Progenitor cell of endocrine pancreas (in vitro differentiated cells): ENCODE measurements at places on chromosomes 4 and X. TPM values are rescaled to one million over a fixed set of nuclear protein-coding genes. Genes with fewer than 3 reads are reported as not detected.

DNA sequence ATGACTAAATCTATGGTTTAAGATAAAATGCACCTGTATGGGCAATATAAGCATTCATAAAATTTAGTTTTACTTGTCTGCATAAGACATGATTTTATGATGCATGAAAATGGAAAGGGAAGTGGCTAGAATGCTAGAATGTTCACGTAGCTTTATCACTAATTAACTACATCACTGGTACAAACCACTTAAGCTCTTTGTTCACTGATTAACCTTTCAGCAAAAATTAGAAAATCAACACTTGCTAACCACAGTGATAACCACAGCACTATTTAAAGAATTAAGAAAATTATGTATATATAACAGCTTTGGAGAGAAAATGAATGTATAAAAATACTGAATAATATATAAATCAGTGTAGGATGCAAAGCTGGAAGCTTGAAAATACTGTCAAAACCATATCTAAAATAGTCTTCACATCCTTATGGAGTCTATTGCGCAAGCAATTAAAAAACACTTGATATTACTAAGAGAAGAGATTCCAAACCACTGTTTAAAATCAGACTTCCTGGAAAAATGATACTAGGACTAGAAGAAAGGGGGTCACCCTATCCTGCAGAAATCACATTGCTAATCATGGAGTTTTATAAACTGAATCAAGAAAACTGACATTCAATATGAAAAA, 51.9 kb downstream of the EFHC2 start:
- DNase-seq = no peak

DNA sequence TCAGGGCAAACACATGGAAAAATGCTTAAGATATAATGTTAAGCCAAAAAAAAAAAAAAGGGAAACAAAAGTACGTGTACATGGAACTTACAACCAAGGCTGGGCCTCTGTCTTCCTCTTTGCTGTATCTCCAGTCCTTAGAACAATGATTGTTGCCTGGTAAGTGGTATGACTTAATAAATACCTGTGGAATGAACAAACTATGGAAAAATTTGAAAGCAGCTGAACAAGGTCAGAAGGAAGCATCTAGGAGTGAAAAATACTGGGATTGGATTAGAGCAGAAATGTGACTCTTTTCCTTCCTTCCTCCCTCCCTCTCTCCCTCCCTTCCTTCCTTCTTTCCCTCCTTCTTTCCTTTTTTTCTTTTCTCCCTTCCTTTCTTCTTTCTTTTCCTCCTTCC, 54.2 kb upstream of the SMIM10 start:
- DNase-seq = no peak

DNA sequence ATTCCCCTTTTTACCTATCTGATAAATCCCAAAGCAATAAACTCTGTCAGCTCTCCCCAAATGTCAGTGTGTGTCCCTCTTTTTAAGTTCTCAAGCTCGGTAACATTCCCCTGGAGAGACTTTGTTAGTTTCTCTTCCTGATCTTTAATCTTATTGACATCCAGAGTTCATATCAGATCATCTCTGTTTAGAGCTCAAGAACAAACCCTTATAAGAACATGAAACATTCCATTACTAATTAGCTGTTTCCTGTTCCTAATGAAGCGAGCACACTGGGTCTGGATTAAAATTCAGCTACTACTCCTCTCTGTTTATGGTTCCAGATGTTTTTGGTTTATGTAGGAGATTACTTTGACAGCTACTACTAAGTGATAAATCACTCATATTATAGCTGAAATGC, 681.5 kb downstream of the DACH2 start:
- no peak for DNase-seq

GRCh38 chrX:68732906-68733493, 85.5 kb downstream of the STARD8 start:
- peak; percentile 34 for DNase-seq

- DNase-seq = no peak
Measured at GRCh38 chr4:89715631-89716030, 121.3 kb downstream of the SNCA start.

- no peak for DNase-seq
Measured at GRCh38 chrX:13257223-13258051, 62.4 kb downstream of the ATXN3L start.

DNA sequence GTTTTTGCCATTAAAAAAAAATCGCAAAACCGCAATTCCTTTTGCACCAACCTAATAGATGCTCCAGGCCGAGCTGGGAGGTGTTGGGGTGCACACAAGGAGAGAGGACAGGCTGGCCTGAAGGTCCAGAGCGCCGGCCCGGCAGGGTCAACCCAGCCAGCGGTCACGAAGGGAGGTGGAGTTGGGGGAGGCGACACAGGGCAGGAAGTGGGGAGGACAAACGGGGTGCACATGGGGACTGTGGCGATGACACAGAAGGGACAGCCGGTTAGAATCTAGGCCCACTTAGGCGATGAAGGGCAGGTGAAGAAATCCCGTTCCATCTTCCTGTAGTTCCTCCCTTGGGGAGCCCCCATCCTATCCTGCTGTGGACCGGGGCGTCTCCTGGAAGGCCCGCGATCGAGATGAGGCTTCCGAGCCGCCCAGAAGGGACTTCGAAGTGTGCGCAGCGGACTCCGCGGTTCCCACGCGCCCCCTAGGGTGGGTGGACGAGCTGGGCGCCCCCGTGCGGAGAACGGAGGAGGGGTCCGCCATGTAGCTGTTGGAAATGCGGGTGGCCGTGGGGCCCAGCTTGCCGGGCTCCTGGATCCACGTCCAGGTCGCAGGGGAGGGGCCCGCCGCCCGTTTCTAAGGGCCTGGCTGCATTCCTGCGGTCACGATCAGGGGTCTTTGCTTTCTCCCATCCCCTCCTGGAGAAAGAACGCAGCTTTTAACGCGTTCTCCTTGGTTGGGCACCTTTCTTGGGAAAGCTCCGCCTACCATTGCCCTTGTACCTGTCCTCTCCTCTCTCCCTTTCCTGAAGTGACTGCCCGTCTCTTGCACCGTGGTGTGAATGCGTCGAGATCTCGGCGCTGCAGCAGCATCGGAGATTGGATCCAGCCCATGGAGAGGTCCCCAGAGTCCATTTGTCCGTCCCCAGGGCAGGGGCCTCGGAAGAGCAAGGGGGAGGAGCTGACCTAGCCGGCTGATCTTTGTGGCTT, 17.0 kb upstream of the HPF1 start:
- DNase-seq = no peak

DNA sequence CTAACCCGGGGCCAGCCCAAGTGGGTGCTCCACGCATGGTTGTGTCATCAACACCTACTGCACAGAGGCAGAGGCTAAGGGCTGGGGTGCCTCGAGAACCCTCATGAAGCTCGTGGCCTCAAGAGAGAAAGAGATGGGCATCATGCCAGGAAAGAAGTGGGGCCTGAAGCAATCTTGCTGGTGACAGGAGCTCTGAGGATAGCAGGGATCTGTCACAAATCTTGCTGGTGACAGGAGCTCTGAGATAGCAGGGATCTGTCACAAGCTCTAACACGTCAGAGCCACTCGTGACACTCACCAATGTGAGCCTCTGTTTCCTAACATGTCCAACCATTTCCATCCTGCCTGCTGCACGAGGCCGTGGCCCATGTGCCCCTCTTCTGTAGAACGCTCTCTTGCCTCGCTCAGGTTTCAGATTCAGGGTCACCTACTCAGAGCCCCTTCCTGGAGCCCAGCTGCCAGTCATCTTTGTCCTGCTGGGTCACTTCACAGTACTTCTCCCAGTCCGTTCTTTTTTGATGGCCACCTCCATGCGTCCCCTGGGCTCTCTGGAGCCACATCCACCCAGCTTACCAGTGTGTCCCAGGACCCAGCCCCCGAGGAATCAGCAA, 21.1 kb downstream of the PNMA6E start:
- DNase-seq = no peak

DNA sequence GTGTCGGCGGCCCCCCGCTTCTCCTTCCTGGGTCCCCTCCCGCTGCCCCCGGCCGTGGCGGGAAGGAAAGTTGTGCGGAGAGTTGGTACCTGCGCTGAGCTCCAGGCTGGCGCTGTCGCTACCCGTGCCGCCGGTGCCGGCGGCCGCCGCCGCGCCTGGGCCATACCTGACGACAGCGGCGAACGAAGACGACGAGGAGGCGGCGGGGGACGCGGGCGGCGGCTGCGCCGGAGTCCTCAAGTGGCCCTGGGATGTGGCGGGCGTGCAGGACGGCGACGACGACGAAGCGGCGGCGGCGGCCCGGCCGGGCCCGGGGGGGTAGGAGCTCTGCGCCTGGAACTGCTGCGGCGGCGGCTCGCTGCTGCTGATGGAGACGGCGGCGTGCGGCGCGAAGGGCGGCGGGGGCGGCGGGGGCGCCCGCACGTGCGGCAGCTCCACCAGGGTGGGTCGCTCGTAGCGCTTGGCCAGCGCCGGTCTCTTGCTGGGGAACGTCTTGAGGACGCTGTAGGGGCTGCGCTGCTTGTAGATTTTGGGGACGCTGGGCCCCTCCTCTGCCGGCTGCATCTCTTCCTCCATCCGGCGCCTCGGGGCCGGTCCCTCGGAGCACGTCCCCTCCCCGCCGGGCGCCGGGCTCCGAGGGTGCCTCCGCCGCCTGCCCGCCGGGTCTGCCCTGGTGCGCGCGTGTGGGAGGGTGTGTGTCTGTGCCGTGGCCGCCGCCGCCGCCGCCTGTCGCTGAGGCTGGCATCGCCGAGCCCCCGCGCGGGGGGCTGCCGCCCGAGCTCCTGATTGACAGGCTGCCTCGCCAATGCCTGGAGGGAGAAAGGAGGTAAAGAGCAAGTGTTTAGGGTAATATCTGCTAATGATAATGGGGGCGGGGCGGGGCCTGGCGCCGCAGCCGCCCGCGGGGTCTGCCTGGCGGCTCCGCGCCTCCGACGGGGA, 618 bp downstream of the BEND4 start:
- DNase-seq = peak; percentile 31

GRCh38 chrX:3440981-3441380, 94.5 kb upstream of the MXRA5 start:
- no peak for DNase-seq

- DNase-seq = no peak
Measured at GRCh38 chr4:40204507-40205258, 7.9 kb downstream of the RHOH start.

DNA sequence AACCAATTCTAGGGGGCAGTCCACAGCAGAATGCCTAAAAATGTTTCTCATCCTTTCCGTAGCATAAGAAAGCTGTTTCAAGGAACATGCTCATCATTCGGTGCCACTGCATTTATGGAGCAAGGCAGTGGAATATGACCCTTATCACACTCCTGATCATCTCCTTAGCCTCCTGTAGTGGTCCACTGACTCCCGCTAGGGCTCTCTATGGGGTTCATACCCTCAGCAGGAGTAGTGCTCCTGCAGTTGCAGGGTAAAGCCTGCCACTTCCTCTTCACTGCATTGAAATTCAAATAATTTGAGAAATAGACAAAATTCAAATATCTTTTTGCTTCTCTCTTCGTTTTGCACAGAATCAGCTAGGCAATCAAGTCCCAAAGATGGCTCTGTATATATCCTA, 107.0 kb downstream of the NDST3 start:
- DNase-seq = no peak

DNA sequence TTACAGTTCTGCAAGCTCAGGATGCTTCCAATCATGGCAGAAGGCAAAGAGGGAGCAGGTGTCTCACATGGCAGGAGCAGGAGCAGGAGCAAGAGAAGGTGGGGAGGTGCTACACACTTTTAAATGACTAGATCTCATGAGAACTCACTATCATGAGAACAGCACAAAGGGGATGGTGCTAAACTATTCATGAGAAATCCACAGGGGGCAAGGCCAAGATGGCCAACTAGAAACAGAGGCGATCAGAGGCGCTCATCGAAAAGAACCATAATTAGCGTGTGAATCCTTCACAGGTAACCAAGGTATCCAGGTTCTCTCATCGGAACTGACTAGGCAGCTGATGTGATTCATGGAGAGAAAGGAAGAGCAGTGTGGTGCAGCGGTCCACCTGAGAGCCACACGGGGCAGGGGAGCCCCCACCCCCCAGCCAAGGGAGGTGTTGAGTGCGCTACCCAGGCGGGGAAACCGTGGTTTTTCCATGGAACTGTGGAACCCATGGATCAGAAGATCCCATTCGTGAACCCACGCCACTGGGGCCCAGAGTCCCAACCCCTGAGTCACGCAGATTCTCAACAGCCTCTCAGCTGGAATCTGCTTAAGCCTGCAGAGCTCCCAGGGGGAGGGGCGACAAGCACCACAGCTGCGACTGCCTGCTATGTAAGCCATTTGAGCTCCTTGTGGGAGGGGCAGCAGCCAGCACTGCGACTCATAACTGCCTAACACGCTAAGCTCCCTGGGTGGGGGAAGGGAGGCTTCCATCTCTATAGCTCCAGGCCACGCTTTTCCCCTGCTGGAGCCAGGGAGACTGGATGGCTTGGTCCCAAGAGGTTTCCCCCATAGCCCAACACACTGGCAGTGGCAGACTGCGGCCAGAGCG, 46.7 kb downstream of the FGF16 start:
- peak; percentile 14 for DNase-seq

GRCh38 chr4:141686879-141687278, 50.5 kb downstream of the IL15 start:
- no peak for DNase-seq

- no peak for DNase-seq
Measured at GRCh38 chr4:91330555-91331137, 973.1 kb upstream of the GRID2 start.

DNA sequence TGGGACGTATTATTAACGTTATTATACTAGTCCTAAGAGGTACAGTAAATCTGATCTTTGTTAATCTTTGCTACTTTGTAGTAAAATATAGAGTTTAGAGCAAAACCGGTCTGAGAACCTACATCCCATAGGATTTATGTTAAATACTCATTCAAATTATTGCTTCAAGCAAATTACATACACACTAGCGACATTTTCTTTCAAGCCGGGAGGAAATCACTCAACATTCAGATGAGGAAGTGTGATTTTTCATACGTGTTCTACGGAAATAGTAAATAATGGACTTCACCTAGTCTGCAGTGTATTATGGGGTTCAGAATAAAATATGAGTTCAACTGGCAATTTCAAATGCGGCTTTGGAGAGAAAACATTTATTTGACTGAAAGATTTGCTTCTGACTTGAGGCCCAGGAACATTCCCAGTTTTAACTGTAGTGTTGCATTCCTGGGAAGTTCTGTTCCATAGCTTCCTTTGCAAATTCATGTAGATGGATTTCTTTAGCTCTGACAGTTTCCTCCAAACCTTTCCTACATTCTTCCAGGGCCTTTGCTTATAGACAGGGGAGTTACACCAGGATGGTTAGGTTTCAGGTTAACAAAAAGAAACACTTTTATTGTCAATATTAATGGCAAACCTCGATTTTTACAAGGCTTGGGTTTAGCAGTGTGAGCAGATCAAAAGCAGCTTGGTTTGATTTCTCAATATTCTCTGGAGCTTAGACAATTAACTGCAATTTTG, 5.3 kb upstream of the HAND2 start:
- DNase-seq = no peak

NUDT9 gene
- total RNA-seq = 35.1 and 37.8 TPM in 2 replicates

SPATA4 gene
- 0.33 and 0.93 TPM in 2 replicates for total RNA-seq

FMR1NB gene
- total RNA-seq = not detected in 2 replicates

MAPK10 gene
- 21.4 and 22.1 TPM in 2 replicates for total RNA-seq

MAGEA8 gene
- 0.22 TPM in 1 of 2 replicates, not detected in the other for total RNA-seq

DACH2 gene
- total RNA-seq = 1.5 and 3.6 TPM in 2 replicates
